Stimulated activated CD4-positive, alpha-beta T cell treated with anti-CD3 and anti-CD28 coated beads, Interleukin-4, amount 100 ng/mL, for 24 hours (primary cell): ENCODE measurements at places on chromosomes 7 and 10.

GRCh38 chr7:107414198-107414597 lies 55.7 kb upstream of the GPR22 start:
- DNase-seq, result no peak

GRCh38 chr7:155392726-155393570 lies 65.0 kb upstream of the EN2 start:
- DNase-seq, result no peak

DNA sequence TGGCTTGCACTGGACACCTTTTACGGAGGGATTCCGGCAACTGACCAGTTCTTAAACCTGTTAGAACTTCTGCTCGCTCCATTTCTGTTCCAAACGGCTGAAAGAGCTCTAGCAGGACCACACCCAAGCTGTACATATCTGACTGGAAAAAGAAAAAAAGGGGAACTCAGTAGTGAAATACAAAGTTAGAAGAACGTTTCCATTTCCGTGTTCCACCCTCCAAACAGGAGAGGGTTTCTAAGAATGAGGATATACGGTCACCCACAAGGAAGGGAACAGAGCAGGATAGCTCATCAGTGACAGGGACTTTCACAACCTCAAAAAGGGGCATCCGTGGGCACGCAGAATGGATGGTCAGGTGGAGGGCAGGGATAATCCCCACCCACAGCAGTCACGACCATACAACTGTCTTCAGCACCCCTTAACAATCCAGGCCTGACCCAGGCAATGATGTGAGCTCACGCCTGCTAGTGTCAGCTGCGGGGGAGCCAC lies 4.3 kb upstream of the ANKRD61 start:
- no peak for DNase-seq

GRCh38 chr10:130300608-130301020 lies 164.4 kb downstream of the GLRX3 start:
- DNase-seq, result peak; percentile 47
